ENCODE measurements at places on chromosomes 7 and 10. TPM values are rescaled to one million over a fixed set of nuclear protein-coding genes. Genes with fewer than 3 reads are reported as not detected.

LIPF gene
- total RNA-seq, result not detected

- no peak overlapping the region for H3K27ac ChIP-seq
- DNase-seq, result no peak
- H3K27me3 ChIP-seq, result no peaks in the 10 kb centered on the region
- H3K4me1 ChIP-seq, result no peaks in the 10 kb centered on the region
- no peak overlapping the region for H3K4me3 ChIP-seq
Measured at GRCh38 chr10:127353544-127353943, 157.2 kb upstream of the INSYN2A start.

- no peaks in the 10 kb centered on the region for H3K4me1 ChIP-seq
- no peaks in the 10 kb centered on the region for H3K27me3 ChIP-seq
- H3K27ac ChIP-seq, result no peak overlapping the region
- H3K4me3 ChIP-seq, result no peak overlapping the region
- no peaks in the 10 kb centered on the region for H3K36me3 ChIP-seq
Measured at GRCh38 chr7:148624735-148625134, 34.2 kb downstream of the C7orf33 start.

ADAM8 gene
- total RNA-seq, result 116 TPM

- no peak overlapping the region for H3K4me3 ChIP-seq
- H3K27ac ChIP-seq, result no peak overlapping the region
- no peaks in the 10 kb centered on the region for H3K4me1 ChIP-seq
- peaks cover 2% of the 10 kb centered on the region for H3K27me3 ChIP-seq
- no peak for DNase-seq
Measured at GRCh38 chr10:116888380-116889055, 39.2 kb downstream of the ENO4 start.
